ENCODE measurements at places on chromosomes 12 and 14.

DNA sequence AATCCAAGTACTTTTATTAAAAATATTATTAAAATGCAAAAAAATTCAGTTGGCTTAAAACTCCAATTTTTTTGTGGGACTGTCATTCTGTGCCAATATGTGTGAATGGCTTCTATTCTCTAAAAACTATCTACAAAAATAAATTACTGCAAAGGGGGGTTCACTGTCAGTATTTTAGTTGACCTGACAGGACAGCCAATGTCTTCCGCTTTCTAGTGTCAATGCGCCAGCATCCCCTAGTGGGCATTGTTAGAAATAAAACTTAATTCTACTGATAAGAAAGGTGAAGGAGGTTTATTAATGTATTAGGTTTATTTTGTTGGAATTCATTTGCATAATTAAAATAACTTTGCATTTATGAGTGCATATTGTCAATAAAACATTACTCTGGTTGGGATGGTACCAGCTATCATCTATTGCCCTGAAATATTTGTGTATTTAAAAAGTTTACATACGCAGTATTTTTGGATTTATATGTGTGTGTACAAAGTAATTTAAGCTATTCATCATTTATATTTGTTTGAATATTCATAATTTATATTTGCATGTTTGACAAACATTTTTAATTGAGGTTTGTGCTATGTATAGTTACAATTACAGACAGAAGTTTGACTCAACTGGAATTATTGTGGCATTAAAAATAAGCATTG is 527.2 kb downstream of the FLRT2 start:
- DNase-seq, result peak; percentile 30

DNA sequence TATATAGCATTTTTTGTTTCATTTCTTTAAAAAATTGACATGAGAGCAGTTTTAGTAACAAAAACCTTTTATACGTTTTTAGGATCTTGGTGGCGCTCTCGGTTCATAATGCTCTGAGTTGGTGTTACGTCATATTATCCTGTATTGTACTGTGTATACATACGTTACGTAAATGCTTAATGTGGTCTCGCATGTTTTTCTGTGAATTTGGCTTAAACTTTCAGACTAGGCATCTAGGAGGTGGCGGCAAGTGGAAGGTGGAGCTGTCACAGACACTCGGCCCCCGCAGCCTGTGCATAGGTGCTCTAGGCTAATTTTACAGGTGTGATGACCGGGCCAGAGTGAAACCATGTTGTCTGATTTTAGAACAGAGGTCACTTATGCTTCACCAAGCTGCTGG is 60.0 kb downstream of the PPP2R5C start:
- no peak for DNase-seq

DNA sequence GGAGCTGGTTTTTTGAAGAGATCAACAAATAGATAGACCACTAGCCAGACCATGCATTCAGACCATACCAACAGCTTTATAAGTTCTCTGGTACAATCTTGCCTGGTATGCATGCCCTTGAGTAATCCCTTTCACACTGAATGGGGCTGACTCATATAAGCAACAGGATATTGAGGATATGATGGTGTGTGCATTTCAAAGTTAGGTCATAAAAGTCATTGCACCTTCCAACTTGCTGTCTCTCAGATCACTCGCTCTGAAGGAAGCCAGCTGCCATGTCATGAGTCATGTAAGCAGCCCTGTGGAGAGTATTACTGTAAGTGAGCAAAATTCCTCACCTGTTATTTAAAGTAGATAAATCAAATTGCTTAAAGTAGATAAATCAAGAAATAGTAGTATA is 45.0 kb upstream of the OR6J1 start:
- peak; percentile 16 for DNase-seq

DNA sequence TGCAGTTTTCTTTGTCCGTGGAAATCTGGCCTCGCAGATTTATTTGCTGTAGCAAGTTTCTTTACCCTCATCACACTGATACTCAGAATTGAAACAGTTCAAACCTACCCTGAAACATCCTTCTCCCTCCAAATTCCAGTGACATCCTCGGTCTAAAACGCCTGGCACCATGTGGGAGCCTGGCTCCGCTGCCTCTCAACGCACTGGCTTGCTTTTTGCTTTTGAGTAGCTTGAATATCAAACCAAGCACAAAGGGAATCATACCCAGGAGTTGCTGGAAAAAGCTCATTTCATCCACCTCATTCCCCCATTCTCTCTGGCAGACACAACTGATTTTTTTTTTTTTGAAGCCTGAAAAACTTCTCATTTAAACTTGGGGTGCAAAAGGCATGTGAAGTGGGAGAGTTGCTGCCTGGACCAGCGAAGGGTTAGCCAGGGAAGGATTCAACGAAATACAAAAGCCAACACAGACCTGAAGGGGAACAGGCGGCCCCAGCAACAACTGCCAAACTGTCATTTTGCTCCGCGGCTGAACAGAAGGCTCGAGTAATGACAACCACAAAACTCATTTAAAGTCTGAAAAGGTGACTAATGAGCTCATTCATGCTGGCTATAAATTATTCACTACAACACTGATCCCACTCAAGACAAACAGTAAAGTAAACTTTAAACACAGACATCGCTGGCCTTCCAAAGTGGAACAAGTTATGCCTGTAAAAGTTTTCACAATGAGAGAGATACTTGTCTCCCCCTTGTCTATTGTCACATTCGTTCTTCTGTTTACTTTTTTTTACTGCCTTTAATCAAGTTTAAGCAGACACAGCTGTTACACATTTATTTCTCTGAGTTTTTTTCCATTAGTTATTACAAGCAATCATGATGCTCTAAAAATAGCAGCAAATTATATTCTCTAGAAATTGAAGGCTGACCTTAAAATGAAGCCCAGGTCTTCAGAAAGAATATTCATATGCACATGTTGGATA is 12.5 kb upstream of the FOXN3 start:
- peak; percentile 65 for DNase-seq

DNA sequence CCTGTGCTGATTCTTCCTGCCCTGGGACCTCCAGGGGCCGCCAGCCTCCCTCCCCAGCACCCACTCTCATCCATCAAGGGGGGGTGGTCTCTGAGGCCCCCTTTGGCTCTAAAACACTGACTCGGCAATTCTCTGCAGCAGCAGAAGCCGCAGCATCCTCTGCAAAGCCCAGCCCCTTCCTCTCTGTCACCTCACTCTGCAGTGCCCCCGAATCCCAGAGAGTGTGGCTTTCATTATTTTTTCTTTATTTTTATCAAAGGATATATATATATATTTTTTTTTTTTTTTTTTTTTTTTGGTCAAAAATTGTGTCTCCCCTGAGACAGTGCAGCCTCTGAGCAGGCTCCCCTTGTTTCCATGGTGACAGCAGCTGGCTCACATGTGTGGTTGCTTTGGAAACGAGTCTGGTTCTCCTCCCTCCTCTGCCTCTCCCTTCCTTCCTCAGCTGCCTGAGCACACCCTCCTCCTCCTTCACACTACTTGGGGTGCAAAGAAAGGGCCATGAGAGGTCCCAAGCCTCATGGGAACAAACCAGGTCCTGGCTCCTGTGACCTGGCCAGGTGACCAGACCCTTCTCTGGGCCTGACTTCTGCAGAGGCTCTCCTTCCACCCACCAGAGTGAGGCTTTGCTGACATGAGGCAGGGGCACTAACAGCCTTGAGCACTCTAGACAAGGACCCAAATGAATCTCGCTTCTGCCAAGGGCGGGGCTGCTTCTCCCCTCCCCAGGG is 100.5 kb downstream of the LRRC74A start:
- DNase-seq, result peak; percentile 66

- DNase-seq, result no peak
Observed at GRCh38 chr12:6225630-6226001, 25.4 kb downstream of the CD9 start.

GRCh38 chr14:26597589-26598080 is at the start of gene NOVA1:
NOVA1 (minus strand) TSS chr14:26598033; CDS start chr14:26597436, 597 bp downstream.
- DNase-seq, result peak; percentile 6

- no peak for DNase-seq
Observed at GRCh38 chr14:55954108-55954507, 164.1 kb upstream of the PELI2 start.

GRCh38 chr12:100248886-100249285 is 18.0 kb downstream of the DEPDC4 start:
- DNase-seq, result no peak

GRCh38 chr12:108379823-108380222 is 40.7 kb upstream of the CMKLR1 start:
- no peak for DNase-seq

DNA sequence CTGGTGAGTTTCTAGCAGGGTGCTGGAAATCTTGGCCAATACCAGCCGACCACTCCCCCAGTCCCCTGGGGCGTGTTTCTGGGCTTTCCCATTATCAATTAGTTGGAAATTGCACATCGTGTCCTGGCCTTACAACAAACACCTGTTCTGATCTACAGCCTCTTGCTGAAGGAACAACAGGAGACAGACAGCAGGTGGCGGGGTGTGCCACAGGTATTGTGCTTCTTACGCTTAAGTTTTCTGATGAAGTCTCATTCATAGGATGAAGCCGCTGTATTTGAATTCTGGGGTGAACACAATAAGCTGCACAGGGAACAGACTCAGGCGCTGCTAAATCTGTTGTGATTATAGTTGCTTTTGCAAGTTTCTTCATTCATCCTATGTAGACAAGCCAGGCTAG is 703 bp downstream of the HIGD1C start:
- no peak for DNase-seq

DNA sequence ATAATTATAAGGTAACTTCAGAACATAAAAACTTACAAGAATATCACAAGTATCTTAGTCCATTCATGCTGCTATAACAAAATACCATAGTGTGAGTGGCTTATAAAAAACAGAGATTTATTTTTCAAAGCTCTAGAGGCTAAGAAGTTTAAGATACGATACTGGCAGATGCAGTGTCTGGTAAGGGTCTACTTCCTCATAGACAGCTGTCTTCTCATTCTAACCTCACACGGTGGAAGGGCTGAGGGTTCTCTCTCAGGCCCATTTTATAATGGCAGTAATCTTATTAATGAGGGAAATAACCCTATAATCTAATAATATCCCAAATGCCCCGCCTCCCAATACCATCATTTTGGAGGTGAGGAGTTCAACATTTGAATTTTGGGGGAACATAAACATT is 23.7 kb upstream of the OSBPL8 start:
- DNase-seq, result no peak

GRCh38 chr12:50611021-50611744 is 106.4 kb downstream of the DIP2B start:
- peak; percentile 46 for DNase-seq

DNA sequence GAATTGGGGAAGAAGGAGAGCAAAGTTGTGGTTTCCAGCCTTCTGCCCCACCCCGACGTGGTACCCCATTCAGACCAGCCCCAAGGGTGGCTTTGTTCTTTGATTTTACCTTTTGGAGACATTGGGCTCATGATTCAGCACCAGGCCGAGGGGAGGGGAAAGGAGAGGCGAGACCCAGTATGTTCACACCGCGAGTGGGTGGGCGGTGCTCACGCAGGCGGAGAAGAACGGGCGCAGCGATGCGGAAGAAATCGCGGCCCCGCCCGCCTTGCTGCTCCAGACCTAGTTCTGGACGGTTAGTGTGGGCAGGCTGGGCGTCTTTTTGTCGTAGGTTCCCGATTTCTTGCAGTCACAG is 963 bp downstream of the ATL1 start:
- DNase-seq, result peak; percentile 65

DNA sequence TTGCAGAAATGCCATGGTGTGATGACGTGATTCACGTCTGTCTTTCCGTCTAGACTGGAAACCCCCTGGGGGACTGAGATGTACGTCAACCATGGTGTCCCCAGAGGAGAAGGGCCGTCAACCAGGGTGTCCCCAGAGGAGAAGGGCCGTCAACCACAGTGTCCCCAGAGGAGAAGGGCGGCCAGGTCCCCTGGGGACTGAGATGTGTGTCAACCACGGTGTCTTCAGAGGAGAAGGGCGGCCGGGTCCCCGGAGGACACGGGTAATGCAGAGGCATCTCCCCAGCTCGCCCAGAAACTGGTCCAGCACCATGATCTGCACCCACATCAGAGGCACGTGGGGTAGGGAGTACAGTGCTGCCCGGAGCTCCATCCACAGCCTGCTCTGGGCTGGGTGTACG is 30.6 kb upstream of the GALNT9 start:
- no peak for DNase-seq

All from KBM-7 (cell line).